ENCODE measurements at places on chromosomes 3 and 15. TPM values are rescaled to one million over a fixed set of nuclear protein-coding genes. Genes with fewer than 3 reads are reported as not detected.

DNA sequence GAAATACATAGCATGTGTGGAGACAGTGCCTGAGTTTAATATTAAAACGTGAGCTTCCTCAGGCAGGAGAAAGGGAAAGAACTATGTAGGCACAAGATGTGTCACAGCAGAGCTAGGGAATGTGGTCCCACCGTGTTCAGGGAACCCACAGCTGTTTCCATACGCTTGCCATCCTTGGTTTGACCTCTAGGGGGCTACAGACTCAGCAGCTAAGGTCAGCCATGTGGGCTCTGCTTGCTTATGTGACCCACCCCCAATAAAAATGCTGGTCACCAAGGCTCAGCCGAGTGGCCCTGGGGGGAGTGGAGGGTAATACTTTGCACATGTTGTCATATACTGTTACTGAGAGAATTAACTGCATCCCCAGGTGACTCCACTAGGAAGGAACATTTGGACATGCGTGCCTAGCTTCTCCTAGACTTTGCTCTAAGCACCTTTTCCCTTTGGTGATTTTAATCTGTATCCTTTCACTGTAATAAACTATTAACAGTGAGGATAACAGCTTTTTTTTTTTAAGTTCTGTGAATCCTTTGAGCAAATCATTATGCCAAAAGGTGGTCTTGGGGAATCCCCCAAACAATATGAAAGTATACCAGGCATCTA is 3.3 kb downstream of the TUBGCP5 start:
- DNase-seq, result peak; percentile 46

GRCh38 chr15:62145015-62145735 is 19.9 kb downstream of the C2CD4B start:
- DNase-seq, result no peak

GRCh38 chr3:10268116-10268515 is 19.9 kb downstream of the TATDN2 start:
- no peak for DNase-seq

DNA sequence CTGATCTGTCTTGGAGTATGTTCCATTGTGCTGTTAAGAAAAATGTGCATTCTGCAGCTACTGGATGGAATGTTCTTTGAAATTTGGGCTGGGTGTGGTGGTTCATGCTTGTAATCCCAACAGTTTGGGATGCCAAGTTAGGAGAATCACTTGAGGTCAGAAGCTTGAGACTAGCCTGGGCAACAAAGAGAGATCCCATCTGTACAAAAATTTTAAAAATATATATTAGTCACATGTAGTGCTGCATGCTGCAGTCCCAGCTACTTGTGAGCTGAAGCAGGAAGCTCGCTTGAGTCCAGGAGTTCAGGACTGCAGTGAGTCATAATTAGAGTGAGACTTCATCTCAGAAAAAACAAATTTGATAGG is 62.8 kb upstream of the PLSCR4 start:
- DNase-seq, result peak; percentile 90

DNA sequence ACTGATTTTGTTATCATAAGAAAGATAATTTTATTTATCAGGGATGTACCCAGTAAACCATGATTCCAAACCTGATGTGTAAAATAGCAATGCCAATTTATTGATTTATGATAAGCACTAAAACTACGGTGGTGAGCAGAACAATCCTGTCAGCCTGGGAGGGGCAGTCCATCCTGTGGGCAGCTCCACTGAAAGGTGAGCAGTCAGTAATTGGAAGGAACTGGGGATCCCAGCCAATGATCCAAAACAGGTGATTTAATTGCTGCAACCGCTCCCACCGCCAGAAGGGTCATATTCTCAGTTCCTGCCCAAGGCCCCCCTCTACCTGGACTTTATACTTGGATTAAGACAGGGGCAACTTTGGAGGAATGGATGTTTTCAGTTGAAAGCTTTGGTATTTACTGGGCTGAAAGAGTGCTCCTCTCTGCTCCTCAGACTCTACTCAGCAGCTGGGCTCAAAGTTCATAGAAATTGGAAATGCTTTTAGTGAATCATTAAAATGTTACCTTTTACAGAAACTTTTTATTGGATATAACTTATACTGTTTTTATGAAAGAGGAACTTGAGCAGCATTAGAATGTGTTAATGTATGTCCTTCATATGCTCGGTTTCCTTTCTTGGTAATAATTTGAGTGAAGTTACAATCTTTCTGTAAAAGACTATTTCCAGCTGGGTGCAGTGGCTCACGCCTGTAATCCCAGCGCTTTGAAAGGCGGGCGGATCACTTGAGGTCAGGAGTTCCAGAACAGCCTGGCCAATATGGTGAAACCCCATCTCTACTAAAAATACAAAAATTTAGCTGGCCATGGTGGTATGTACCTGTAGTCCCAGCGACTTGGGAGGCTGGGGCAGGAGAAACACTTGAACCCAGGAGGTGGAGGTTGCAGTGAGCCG is 198.6 kb upstream of the IL12A start:
- DNase-seq, result no peak

DNA sequence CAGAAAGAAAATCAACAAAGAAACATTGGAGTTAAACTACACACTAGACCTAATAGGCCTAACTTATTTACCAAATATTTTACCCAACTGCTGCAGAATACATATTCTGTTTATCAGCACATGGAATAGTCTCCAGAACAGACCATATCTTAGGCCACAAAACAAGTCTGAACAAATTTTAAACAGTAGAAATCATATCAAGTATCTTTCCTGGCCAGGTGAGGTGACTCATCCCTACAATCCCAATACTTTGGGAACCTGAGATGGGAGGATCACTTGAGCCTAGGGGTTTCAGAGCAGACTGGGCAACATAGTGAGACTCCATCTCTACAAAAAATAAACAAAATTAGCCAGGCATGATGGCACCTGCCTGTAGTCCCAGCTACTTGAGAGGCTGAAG is 18.1 kb upstream of the KPNA4 start:
- DNase-seq, result no peak

PDE12 gene
- polyA plus RNA-seq, result 9.5 TPM

ARRDC4 gene
- 4.0 TPM for polyA plus RNA-seq

DNA sequence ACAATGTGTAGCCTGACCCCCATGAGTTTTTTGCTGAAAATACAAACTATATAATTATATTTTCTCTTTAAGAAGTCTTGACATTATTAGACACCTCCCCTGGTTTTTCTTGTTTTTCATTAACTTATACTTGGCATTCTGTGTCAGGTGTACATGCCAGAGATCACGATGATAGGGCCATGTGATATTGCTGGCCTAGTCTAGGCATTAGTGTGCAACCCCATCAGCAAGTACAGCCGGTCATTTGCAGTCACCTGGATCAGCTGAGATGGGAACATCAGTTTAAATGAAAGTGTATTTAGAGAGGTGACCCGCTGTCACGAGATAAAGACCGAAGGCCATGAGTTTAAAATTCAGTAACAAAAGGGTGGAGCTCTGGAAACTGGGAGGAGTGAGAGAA is 12.6 kb upstream of the SPPL2A start:
- no peak for DNase-seq

GRCh38 chr3:150495149-150495548 is 51.1 kb downstream of the SERP1 start:
- DNase-seq, result peak; percentile 11

DNA sequence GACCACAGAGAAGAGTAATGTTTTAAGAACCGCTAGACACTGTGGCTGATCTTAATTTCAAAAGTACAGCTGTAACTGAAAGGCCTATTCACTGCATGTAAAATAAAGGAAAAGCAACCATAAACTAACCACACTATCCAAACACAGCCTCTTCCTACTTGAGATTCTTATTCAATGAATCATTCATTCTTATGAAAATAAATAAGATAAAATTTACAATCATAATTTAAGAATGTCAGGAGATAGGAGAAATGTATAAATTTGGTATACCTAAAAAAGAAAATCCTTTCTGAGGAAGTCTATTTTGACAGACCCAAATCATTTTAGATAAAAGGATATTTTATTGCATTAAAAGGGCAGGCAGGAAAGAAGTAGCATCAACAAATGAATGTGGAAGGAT is 533.5 kb upstream of the ZNF385D start:
- DNase-seq, result peak; percentile 2

PLIN1 gene
- polyA plus RNA-seq, result 0.07 TPM

DNA sequence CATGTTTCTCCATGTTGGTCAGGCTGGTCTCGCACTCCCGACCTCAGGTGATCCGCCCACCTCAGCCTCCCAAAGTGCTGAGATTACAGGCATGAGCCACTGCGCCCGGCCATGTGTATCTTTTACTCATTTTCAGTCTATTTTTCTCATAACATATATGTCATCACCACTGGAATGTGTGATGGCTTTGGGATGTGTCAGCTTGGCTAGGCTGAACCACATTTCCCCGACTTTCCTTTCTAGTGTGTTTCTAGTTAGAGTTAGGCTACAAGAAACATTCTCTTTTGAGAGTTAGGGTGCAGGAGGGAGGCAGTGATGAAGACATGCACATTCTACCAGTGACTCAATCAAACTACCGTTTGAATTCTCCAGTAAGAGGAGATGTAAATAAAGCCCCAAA is 444.9 kb upstream of the THBS1 start:
- peak; percentile 96 for DNase-seq

- no peak for DNase-seq
Measured at GRCh38 chr3:143362115-143362991, 242.8 kb downstream of the CHST2 start.

DNA sequence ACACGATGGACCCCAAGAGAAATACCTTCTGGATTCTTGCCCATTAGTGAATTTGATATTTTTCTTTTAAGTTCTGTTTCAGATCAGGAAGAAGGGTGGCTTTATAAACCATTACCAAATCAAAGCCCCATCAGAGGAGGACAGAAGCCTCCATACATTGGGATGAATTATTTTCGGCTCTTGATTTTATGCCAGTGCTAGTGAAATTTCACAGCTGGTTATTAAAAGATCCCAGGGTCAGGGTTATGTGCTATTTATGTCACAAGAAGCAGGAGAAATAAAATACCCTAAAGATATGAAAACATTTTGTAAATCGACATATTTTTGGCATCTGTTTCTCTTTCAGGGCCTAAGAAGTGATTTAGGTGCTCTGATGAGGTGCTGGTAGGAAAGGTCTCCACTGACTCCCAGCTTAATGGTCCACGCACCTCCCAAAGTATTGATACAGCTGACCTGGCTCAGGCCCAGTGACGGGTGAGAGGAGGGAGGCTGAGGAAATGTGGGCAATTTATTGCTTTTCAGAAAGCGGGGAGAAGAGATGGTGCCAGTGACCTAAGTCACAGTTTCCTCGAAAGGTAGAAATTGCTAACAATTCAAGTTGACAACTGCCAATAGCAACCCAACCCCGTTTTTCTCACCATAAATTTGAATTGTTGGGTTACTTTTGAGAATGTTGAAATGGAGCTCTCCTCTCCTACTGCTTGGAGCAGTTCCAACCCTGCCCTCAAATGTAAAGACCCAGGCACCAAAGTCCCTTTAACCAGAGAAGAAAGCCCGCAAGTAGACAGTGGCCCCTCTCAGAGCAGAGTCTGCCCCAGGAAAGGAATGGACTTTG is 315.6 kb upstream of the NR2E3 start:
- no peak for DNase-seq

PPP1R14D gene
- not detected for polyA plus RNA-seq

COL6A5 gene
- not detected for polyA plus RNA-seq

GRCh38 chr3:174191380-174191779 is 667.8 kb upstream of the NAALADL2 start:
- DNase-seq, result no peak

GRCh38 chr3:119011528-119011927 is 23.1 kb downstream of the IGSF11 start:
- DNase-seq, result no peak

DNA sequence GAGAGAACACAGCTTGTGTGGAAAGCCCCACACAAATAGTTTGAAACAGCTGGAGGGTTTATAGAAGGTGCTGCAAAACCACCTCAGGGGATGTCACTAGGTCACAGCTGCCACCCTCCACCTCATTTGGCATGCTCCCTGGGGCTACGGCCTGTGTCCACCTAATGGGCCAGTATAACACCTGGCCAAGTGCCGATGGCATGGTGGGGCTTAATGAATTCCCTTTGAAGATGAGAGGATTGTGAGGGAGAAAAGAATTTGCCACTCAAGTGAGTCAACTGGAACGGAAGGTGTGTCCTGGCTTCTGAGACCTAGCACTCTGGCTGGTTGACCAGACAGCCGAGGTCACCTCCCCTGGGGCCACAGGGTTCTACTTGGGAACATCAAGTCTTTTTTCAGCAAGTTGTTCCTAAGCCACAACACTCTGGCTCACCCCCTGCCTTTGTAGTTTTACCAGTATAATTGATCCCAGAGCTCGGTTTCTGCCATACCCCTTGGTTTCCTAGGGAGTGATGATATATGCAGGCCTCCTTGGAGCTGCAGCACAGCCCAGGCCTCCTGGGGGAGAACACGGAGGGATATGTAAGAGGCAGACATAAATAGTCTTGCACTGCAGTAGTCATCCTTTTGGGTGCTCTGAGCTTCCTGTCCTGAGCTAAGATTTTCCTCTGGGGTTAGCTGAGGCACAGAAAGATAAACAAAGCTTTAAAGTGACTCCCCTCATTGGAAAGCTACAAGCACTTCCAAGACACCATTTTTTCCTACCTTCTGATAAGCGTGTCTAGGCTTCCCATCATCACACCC is 178.2 kb upstream of the LPP start:
- no peak for DNase-seq

DNAH12 gene
- 0.02 TPM for polyA plus RNA-seq

CCDC54 gene
- polyA plus RNA-seq, result not detected

KBTBD13 gene
- not detected for polyA plus RNA-seq

- no peak for DNase-seq
Measured at GRCh38 chr3:195748661-195749060, 27.9 kb downstream of the MUC20 start.

DAG1 gene
- polyA plus RNA-seq, result 41.0 TPM

RASSF1 gene
- polyA plus RNA-seq, result 55.6 TPM

- DNase-seq, result no peak
Measured at GRCh38 chr3:13045904-13046568, 27.2 kb downstream of the IQSEC1 start.

DNA sequence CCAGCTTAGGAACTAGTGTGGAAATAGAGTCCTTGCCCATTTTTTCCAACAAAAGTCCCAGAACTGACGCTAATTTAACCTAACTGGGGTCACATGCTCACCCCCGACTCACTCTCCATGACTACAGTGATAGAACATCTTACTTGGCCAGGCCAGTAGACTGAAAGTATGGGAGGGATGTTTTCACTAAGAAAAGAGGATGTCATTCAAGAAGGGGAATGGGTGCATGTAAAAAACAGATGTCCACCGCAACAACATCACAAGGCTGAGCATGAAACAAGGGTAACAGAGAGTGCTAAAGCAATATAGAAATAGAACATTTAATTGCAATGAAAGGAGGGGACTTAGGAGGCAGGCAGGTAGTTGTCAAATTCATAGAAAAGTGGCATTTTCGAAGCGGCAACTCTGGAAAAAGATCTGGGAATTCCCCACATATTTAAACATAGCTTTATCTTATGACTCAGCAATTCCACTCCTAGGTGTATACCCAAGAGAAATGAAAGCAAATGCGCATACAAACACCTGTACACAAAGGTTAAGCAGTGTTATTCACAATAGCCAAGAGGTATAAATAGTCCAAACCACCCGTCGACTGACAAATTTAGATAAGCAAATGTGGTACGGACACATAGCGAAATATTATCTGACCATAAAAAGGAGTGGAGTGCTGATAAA is 41.1 kb upstream of the UBE2E2 start:
- peak; percentile 59 for DNase-seq
